Effector CD4-positive, alpha-beta T cell (primary cell): ENCODE measurements at places on chromosomes 2 and 18.

GRCh38 chr2:160469621-160470204 lies 23.9 kb downstream of the RBMS1 start:
- no peak for DNase-seq

DNA sequence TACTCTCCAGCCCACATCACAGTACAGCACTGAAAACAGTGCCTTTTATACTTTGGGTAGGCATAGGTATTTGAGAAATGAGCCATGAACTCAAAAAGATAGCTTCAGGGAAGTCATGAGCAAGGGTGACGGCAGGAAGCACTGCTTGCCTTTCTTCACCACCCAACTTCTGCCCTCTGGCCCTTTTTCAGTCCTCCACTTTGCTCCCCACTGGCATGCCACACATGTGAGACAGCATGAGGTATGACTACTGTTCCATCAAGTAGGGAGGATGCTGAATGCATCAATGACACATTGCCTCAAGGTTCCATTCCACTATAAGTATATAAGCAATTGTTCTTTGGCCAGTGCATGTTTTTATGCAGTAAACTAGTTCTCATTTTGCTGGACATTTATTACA lies 373.0 kb downstream of the NRXN1 start:
- no peak for DNase-seq

- no peak for DNase-seq
These were observed 3.0 kb downstream of the TTC32 start for GRCh38 chr2:19898592-19899329.

GRCh38 chr2:233828546-233829192 lies 25.7 kb downstream of the HJURP start:
- DNase-seq, result no peak

- DNase-seq, result no peak
These were observed 81.1 kb upstream of the CD302 start for GRCh38 chr2:159879051-159879604.

DNA sequence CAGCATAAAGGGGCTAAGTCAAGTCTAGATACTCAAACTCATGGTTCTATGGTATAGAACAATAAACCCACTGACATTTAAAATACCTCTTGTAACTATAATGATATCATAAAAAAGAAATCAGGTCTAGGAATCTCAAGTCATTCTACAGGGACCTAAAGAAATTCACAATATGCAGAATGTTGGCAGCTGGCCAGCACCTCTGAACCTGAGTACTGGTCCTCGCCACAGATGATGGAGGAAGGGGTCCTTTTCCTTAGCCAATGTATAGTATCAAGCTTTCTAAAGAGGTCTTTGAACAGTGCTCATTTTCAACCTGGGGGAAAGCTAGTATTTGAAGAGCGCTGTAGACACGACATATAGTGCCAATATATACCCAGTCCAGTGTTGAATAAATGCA lies 108.4 kb upstream of the ITGB6 start:
- DNase-seq, result no peak

- DNase-seq, result no peak
These were observed 85.6 kb downstream of the SMIM21 start for GRCh38 chr18:75341897-75342296.

DNA sequence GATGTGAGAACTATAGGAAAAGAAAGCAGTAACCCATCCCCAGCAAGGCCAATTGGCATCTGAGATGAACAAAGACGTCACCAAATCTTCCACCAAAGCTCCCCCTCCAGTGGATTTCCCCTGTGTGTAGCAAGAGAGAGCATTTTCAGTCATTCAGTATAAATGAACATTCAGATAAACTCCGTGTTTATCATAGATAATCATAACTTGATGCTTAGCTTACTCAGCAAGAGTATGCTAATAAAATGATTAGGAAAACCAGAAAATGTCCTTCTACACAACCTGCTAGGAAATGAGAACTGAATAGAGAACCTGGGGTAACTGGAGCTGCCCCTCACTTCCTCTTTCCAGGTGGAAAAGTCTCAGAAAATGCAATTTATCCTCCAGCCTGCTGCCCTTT lies 198.0 kb upstream of the CCDC150 start:
- no peak for DNase-seq

- no peak for DNase-seq
These were observed 43.2 kb downstream of the SP140 start for GRCh38 chr2:230268606-230269243.

GRCh38 chr2:75065402-75066008 lies 107.1 kb downstream of the POLE4 start:
- DNase-seq, result no peak

GRCh38 chr2:20099780-20100179 lies 48.4 kb upstream of the LAPTM4A start:
- DNase-seq, result no peak

DNA sequence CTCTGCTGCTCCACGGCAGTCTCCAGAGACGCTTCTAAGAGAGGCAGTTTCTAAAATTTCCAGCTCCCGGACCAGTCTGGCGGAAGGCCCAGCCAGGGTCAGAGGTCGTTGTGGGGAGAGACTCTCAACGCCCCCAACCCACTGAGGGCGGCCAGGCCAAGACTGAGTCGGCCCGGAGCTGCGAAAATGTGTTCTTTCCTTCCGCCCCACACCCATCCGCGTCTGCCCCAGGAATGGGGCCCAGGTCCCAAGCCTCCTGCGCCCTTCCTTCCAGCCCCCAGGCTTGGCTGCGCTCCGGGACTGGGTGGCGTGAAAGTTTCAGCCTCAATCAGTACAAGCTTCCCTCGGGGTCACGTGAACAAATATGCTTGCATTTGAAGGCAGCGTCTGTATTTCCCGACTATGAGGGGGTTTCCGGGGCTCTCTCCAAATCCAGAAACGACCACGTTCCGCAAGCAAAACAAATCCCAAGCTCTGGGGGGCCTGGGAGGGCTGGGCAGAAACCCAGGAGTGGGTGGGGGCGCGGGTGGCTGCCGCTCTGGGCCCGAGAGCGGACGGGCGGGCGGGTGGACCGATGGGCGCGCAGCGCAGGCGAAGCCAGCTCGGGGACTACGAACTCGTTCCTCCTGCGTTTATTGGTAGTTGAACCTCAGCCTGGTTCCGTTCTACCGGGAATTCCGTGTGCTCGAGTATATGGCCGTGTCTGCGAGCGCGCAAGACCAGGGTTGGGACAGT lies 3.3 kb downstream of the HOXD3 start:
- DNase-seq, result no peak

- DNase-seq, result no peak
These were observed 1.4 kb downstream of the PPP4R1 start for GRCh38 chr18:9612977-9613376.

DNA sequence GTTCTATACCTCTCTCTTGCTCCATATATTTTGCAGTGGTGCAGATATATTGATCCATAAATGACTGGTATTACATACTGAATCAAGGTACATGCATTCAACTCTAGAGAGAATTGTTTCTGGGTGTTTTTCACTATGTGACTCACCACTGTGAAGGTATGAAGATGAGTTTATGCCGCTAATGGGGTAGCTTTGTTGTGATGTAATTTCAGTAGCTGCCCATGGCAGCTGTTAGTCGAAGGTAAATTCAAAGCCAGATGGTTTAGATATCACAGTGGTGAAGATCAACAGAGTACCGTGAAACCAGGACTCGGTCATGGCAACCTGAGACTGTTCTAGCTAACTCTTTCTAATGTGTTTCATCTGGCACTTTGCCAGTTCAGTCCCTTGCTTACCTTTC lies 50.4 kb downstream of the PKP4 start:
- no peak for DNase-seq

DNA sequence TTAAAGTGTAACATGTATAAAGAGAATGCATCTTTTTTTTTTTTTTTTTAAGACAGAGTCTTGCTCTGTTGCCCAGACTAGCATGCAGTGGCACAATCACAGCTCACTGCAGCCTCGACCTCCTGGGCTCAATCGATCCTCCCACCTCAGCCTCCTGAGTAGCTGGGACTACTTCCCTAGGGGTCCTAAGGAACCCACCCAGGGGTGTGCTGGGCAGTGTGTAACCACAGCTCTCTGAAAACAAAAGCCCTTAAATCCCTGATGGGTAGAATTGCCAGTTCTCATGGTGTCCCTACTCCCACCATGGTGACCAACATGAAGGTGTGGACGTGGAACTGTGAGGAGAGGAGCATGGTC lies 105.6 kb upstream of the ST3GAL5 start:
- DNase-seq, result no peak

GRCh38 chr18:31500051-31500688 lies 2.2 kb downstream of the DSG2 start:
- no peak for DNase-seq

- DNase-seq, result no peak
These were observed 50.8 kb upstream of the CWC22 start for GRCh38 chr2:180057706-180058412.

DNA sequence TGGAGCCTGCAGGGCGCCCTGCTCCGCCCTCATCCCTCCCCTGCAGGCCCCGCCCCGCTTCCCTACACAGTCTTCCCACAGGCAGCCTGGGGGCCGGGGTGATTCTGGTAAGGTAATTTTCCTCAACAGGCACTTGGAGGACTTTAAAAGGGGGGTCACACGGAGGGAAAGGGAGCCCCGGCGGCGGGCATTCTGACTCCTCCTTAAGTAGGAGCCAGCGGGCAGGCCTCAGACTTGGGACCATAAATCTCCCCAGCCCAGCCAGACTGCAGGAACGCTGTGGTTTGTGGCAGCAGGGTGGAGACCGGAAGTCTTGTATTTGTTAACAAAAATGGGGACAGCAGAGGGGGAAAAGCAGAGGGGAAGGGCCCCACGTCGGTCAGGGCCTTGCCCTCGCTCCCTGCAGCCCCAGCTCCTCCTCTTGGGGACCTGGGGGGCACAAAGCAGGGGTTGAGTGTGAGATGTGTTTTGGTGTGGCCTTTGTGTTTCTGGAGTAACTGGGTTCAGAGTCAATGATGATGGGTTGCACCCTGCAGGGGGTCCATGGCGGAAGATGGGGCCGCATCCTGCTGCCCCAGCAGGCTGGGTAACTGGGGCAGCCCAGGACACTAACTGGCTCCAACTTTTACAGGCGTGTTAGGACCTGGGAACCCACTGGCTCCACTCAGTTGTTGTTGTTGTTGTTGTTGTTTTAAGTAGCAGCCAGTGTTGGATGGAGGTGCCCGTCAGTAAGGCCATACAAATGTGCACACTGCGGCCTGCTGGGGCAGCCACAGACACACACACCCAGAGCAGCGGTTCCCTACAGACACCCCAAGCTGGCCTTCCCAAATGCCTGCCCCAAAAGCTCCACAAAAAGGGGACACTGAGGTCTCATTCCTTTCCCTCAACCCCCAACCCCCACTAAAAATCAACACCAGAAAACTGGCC lies 27.7 kb downstream of the SMAD7 start:
- DNase-seq, result no peak

- no peak for DNase-seq
These were observed 380.4 kb downstream of the CLIP4 start for GRCh38 chr2:29495536-29496060.

DNA sequence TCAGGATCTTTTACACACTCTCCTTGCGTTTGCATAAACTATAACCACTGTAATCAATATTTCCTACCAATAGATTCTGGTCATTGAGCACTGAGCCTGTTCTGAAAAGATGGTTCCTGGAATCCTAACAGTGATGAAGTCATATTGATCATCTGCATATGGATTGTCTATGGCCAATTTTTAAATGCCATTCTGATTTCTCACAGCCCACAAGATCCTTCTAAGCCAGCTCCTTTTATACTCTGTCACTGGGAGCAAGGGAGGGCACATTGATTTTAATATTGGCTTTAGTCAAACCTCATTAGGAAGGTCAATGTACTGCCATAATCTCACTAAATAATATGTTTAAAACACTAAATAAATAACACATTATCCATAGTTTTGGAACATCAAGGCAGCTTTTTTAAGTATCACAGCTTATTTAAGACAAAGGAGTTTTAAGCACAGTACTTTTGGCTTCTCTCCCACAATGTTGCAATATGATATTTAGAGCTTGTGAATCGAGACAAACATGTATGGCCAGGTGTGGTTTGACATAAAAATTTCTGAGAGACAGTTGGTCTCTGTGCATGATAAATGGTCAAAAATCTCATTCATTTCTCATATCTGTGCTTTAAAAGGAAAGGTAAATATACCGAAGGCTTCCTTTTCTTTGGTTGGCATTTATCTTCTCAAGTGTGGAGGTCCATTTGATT lies 267.3 kb downstream of the MTX2 start:
- no peak for DNase-seq

- no peak for DNase-seq
These were observed 78.8 kb upstream of the ITGB6 start for GRCh38 chr2:160278879-160279177.

DNA sequence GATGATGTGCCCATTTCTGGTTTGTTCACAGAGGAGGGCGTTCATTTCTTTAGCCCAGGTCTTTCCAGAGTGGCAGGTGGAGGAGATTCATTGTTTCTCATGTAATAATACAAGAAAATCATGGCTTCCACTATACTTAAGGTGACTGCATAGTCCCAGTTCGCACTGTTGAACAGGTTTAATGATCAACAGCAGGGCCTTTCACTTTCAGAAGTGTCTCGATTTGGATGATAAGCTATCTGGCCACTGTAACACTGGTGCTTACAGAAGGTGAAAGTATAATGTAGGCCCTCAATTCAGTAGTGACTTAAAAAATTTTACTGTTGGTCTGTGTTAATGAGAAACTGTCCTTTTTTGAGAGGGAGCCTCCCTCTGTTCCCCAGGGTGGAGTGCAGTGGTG lies 1.4 kb downstream of the RMC1 start:
- no peak for DNase-seq

GRCh38 chr2:99159594-99159993 lies 4.8 kb downstream of the LIPT1 start:
- DNase-seq, result no peak

GRCh38 chr2:24984912-24985311 lies 13.2 kb upstream of the DNAJC27 start:
- DNase-seq, result no peak

DNA sequence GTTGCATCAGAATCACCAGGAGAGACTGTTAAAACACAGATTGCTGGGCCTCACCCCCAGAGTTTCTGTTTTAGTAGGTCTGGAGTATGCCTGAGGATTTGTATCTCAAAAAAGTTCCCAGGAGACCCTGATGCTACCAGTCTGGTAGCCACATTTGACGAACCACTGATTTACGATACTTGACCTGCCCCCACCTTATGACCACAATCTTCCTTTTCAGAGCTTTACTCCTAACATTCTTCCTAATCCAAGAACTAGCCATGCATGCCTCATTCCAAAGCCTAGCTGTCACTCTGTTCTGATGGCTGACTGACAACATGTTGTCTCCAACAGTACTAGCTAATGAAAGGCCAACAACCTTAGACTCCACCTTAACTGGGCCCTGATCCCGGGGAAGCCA lies 191.4 kb downstream of the MBD2 start:
- DNase-seq, result no peak

DNA sequence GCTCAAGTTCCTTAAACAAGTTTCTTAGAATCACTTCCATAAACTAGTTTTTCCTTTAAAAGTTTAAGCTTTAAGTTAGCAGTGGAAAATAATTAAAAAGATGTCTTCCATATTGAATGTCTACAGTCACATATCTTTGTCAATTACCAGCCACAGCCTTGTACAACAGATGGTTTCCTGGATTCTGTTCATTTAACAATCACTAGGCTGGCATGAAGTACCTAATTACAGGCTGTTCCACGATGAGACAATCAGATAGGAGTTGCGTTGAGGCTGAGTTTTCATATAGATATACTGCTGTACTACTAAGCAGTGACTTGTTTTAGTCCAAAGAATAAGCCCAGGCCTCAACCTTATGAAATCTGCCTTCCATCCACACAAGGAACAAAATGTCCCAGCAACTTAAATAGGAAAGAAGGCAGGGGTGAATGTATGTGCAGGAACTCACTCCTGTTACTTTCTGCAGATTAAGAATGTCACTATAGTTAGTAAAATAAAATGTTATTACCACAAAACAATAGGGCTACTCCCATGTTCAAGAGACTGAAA lies 131.0 kb downstream of the ZAP70 start:
- DNase-seq, result no peak
